MM.1S (cell line): ENCODE measurements at places on chromosomes 3 and 15.

DNA sequence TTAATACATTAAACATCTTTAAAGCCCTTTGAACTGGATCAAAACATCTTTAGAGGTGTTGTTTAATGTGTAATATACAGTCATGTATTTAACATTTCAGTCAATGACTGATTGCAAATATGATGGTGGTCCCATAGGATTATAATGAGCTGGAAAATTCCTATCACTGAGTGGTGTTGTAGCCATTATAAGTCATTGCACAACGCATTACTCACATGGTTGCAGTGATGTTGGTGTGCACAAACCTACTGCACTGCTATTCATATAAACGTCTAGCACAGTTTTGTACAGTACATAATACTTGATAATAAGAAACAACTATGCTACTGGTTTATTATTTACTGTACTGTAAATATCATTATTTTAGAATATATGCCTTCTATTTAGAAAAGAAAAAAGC lies 75.6 kb downstream of the DTWD1 start:
- DNase-seq, result no peak

- DNase-seq, result no peak
These were observed 61.9 kb downstream of the MDFIC2 start for GRCh38 chr3:70250492-70250891.

GRCh38 chr3:71978150-71978721 lies 193.3 kb upstream of the PROK2 start:
- no peak for DNase-seq

DNA sequence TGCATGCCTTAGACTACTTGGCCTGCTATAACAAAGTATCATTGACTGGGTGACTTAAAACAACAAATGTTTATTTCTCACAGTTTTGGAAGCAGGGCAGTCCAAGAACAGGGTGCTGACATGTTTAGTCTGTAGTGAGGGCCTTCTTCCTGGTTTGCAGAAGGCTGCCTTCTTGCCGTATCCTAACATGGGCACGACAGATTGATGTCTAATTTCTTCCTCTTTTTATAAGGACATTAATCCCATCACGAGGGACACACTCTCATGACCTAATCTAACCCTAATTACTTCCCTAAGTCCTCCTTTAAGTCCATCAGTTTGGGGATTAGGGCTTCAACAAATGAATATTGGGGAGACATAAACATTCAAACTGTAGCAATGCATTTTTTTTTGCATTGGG lies 10.9 kb upstream of the GOLGA8B start:
- DNase-seq, result no peak

DNA sequence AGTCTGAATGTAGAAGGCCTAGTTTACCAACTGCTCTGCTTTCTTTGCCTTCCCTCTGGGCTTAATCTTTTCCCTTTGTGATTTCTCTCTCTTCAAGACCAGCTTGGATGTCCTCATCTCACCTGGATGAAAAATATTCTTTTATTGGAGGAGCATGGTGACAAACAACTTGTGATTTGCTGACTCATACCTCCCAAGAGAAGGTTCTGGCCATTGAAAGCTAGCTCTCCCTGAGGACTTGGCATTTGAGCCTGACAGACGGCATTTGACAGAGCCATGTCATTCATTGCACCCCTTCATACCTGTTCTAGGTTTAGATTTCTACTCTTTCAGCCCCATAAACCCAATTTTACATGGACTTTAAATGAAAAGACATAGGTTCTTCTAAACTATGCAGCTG lies 33.3 kb downstream of the ATG7 start:
- no peak for DNase-seq

DNA sequence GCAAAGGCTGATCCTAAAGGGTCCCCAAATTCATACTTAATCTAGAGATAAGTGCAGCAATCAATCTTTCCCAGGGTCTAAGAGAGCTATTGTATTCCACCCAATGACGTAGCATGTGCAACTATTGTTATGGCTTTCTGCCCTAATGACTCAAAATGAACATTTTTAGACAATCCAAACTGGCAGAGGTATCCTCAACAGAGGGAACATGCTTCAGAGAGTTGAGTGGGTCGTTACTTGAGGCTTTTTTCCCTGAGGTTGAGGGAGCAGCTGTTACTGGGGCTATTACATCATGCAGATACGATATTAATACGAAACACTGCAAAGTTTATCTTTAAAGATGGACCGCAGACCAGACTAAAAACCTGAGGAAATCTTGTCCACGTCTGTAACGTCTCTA lies 278.3 kb upstream of the WNT5A start:
- no peak for DNase-seq

DNA sequence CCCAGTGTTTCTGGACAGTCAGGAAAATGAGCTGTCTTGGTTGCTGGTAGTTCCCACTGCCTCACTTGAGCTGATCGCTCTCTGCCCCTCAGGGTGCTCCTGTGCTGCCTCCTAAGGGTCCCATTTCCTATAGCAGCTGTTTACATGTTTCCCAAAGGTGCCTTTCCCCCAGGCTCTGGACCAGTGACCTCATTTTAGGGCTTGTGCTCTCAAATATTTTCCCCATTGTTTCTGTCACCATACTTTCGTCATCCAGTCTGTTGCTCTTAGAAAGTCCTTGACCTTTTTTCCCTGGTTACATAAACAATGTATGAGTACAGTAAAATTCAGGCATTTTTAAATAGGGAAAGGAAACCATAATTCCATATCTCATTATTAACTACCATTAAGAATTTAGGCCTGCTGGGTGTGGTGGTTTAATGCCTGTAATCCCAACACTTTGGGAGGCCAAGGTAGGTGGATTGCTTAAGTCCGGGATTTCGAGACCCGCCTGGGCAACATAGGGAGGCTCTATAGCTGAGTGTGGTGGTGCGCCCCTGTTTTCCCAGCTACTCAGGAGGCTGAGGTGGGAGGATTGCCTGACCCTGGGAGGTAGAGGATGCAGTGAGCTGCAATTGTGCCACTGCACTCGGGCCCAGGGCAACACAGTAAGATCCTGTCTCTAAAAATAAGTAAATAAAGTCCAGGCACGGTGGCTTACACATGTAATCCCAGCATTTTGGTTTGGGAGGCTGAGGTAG lies 11.7 kb downstream of the RAD54L2 start:
- DNase-seq, result no peak

GRCh38 chr3:20421-20820 lies 176.1 kb upstream of the CHL1 start:
- DNase-seq, result no peak

DNA sequence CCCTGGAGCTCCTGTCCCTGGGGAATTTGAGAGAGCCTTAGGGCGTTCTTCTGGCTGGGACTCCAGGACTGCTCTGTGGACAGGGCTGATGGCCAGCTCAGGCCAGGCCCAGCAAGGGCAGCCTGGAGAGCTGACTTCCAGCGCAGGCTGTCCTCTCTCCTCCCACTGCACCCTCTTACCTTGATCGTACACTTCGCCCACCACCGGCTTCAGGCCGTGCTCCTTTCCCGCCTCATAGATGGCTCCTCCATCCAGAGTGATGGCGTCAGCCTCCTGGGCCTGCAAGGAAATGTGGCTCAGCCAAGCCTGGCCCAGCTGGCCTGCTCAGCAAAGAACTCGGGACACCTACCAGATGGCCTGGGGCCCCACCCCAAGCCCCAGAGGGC lies 3.1 kb downstream of the MELTF start:
- no peak for DNase-seq

GRCh38 chr3:98875535-98875934 lies 26.0 kb downstream of the DCBLD2 start:
- no peak for DNase-seq

- DNase-seq, result no peak
These were observed 31.4 kb upstream of the RARB start for GRCh38 chr3:25396686-25397085.

DNA sequence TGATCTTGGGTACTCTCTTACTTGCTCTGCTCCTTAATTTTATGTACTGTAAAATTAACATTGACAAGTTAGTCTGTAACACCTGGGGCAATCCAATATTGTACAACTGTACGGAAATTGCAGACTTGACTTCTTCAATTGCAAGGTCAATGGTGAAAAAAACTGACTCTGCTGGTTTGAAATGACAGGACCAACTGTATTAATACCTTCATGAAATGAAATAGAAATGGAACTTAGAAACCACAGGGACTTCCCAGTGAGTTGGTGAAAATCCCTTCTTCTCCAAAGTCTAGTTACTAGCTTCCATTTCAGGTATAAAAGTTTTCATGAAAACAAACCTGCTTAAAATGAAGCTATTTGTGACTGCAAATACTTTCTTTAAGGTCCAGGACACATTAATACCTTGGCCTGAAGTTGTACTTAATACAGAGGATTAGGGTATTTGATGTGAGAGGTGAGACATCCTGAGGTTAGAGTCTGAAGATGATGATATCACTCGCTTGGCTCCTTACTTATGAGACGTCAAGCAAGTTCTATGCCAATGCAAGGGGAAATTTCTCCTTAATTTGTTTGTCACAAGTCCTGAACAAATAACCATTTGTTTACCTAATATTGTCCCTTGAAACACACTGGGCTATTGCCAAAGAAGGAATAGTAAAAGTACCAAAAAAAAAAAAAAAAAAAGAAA lies 226.2 kb upstream of the TP63 start:
- no peak for DNase-seq

DNA sequence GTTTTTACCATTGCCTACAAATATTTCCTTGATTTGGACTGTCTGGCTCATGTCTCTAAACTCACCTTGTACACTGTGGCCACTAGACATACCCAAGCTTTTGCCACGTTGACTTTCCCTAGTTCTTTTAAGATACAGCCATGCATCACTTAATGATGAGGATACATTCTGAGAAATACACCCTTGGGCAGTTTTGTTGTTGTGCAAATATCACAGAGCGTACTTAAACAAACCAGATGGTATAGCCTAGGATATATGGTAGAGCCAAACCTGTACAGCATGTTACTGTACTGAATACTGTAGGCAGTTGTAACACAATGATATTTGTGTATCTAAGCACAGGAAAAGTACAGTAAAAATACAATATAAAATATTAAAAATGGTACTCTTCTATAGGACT lies 5.5 kb downstream of the ARHGEF26 start:
- DNase-seq, result no peak
